CD8-positive, alpha-beta memory T cell (primary cell): ENCODE measurements at places on chromosomes 16 and 17. TPM values are rescaled to one million over a fixed set of nuclear protein-coding genes. Genes with fewer than 3 reads are reported as not detected.

GRCh38 chr17:8793649-8794048 is 5.5 kb downstream of the MFSD6L start:
- no peak overlapping the region for H3K27ac ChIP-seq
- no peak overlapping the region for H3K4me3 ChIP-seq
- no peaks in the 10 kb centered on the region for H3K27me3 ChIP-seq
- no peaks in the 10 kb centered on the region for H3K36me3 ChIP-seq
- no peaks in the 10 kb centered on the region for H3K4me1 ChIP-seq
- DNase-seq, result no peak

Gene EPOP
- total RNA-seq, result 47.0 TPM

- no peaks in the 10 kb centered on the region for H3K36me3 ChIP-seq
- H3K27ac ChIP-seq, result no peak overlapping the region
- H3K4me1 ChIP-seq, result peaks cover 10% of the 10 kb centered on the region
- H3K4me3 ChIP-seq, result no peak overlapping the region
- no peaks in the 10 kb centered on the region for H3K27me3 ChIP-seq
Measured at GRCh38 chr17:73564843-73565242, 79.4 kb downstream of the SDK2 start.

Gene ATP1B2
- total RNA-seq, result 0.40 TPM

DNA sequence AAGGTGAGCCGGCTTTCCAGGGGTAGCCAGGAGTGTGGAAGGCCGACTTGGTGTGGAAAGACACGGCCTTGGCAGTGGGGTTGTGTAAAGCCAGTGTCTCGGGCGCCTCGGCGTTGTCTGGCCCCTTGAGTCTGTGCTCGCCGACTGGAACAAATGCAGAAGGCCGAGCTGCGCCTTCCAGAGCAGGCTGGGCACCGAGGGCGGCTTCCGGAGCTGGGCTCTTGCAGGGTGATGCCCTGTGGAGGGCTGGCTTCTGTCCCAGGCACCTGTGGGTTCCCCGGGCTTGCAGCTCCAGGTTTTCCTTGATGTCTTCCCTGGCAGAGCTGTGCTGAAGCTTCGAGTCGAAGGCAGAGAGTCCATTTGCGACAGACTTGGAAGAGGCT is 8.0 kb downstream of the ZNF750 start:
- no peak for DNase-seq
- H3K4me1 ChIP-seq, result no peaks in the 10 kb centered on the region
- no peak overlapping the region for H3K27ac ChIP-seq
- no peaks in the 10 kb centered on the region for H3K36me3 ChIP-seq
- H3K4me3 ChIP-seq, result no peak overlapping the region

GRCh38 chr17:15954222-15954621 is 9.3 kb downstream of the ADORA2B start:
- no peak for DNase-seq
- H3K36me3 ChIP-seq, result no peaks in the 10 kb centered on the region
- no peaks in the 10 kb centered on the region for H3K27me3 ChIP-seq
- peaks cover 6% of the 10 kb centered on the region for H3K4me1 ChIP-seq
- no peak overlapping the region for H3K27ac ChIP-seq
- H3K4me3 ChIP-seq, result no peak overlapping the region

DNA sequence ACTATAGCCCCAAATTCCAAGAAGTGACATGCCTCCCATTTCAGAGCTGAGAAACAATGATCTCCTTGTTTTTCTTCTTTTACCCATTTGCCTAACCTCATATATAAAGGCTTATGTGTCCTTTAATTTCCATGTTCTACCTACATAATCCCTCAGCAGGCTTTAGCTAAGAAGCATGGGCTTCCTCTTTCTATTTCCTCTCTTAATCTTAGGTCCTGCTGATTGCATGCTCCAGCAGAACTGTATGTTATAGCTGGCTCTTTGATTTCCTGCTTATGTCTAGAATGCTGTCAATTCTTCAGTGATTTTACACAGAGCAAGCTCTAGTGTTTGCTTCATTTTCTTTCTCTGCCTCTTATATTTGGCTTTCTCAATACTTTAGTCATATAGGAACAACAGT is 151.7 kb upstream of the COX10 start:
- no peak overlapping the region for H3K27ac ChIP-seq
- DNase-seq, result no peak
- no peaks in the 10 kb centered on the region for H3K27me3 ChIP-seq
- no peak overlapping the region for H3K4me3 ChIP-seq
- H3K4me1 ChIP-seq, result no peaks in the 10 kb centered on the region

- H3K27me3 ChIP-seq, result no peaks in the 10 kb centered on the region
- no peaks in the 10 kb centered on the region for H3K4me1 ChIP-seq
- no peak overlapping the region for H3K27ac ChIP-seq
- DNase-seq, result no peak
Measured at GRCh38 chr17:50194140-50194933, 7.1 kb downstream of the COL1A1 start.

Gene DNAAF8
- total RNA-seq, result 0.31 TPM
